ENCODE measurements at places on chromosomes 6 and 20. TPM values are rescaled to one million over a fixed set of nuclear protein-coding genes. Genes with fewer than 3 reads are reported as not detected.
A peak's percentile ranks its signal among the peaks of the same experiment; 100 is the strongest.

DNA sequence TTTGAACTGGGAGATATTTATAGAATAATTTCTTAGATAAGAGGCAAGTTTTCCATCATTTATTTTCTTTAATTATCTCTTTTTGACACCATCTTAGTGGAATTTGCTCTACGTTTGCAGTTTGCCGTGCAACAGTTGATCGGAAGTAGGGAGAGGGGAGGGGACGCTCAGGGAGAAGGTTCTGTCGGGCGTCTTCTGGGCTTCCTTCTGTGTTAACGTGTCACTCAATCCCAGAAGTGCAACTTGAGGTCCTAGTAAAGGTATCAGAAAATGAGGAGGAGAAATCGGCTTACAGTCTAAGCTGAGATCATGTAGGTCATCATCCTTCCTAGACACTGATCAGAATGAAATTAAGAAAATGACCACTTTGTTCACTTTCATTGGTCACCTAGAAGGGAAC, 149.0 kb upstream of the SNX9 start:
- DNase-seq = no peak

GRCh38 chr6:151763303-151763702, 44.2 kb upstream of the ESR1 start:
- peak; percentile 19 for DNase-seq

GRCh38 chr6:66173587-66173986, 466.6 kb upstream of the EYS start:
- DNase-seq = no peak

GRCh38 chr6:47059216-47059885, 17.2 kb upstream of the ADGRF1 start:
- DNase-seq = no peak

DNA sequence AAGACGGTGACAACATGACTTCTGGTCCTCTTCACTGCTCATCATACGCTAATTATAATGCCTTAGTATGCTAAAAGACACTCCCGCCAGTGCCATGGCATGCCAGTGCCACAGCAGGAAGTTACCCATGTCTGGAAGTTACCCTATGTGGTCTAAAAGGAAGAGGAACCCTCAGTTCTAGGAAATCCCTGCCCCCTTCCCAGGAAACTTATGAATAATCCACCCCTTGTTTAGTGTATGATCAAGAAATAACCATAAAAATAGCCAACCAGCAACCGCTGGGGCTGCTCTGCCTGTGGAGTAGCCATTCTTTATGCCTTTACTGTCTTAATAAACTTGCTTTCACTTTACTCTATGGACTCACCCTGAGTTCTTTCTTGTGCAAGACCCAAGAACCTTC, 15.8 kb upstream of the SERPINB9 start:
- DNase-seq = no peak

DNA sequence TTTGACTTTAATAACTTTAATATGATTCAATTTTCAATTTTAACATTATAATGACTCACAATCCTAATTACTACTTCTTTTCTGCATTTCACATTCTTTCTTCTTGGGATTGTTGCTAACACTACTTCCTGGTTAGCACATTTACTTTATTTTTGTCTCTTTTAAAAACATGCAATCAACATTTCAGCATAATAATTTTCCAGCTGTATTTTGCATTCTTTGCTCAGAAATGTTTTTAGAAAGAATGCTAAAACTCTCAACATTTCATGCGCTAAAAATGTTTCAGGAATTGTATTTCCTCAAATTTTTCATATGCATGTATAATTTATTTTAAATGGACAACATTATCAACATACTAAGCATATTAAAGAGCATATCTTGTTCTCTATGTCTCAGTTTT, 1302.1 kb upstream of the GJE1 start:
- DNase-seq = no peak

GRCh38 chr20:15927893-15928650, 645.2 kb downstream of the KIF16B start:
- no peak for DNase-seq

The KCNS1 gene
- 7.7 TPM for total RNA-seq

GRCh38 chr20:63706852-63707557, 771 bp downstream of the ARFRP1 start:
- DNase-seq = peak; percentile 71

- DNase-seq = no peak
Observed at GRCh38 chr20:62927128-62927705, 912 bp upstream of the DIDO1 start.

The SPAG4 gene
- 21.6 TPM for total RNA-seq

DNA sequence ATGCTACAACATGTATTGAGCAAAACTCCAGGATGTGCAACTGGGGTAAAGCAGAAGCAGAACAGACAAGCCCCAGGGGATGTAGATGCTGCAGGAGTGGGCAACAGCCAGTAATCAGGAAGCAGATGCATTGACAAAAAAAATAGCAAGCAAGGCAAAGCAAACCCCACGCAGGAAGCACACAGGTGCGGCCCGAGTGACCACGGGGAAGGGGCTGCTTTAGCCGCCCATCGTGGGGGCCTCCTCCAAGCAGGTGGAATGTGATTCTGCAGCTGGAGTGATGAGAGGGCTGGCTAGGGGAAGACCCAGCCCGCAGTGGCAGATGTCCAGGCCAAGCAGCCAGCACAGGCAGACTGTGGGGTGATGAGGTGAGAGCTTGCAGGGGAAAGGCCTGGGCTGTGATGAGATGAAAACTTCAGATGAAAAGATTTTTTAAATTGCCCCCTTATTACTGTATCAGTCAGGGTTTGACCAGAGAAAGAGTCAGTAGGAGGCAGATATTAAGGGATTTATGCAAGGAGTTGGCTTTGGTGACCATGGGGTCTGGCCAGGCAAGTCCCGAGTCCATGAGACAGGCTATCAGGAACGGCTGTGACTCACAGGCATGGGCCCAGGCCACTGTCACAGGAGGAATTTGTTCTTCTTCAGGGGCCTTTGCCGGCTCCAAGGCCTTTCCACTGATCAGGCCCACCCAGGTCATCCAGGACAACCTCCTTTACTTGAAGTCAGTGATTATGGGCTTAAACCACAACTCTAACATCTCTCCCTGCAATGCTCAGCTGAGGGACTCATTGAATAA, 207.6 kb downstream of the ANKRD60 start:
- no peak for DNase-seq

DNA sequence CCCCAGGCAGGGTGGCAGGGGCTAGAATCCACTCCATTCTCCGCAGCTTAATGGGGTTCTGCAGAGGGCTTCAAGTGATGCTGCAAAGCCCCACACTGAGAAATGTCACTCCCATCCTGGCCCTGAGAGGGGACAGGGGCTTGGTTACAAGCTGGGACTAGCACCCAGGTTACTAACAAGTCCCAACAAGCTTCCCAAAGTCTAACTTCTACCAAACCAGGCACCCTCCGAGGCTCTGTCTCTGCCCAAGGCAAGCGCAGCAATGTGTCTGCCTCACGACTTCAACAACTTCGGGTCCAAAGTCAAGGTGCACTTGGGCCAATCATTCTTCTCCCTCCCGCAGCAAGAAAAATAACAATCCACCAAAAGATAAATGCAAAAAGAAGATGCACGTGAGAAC, 45.6 kb downstream of the NFATC2 start:
- no peak for DNase-seq

The BFSP1 gene
- 11.3 TPM for total RNA-seq

The MOXD1 gene
- 7.4 TPM for total RNA-seq

GRCh38 chr6:19142275-19142674, 694.9 kb upstream of the ID4 start:
- no peak for DNase-seq

- no peak for DNase-seq
Observed at GRCh38 chr6:168029459-168030217, 32.2 kb downstream of the KIF25 start.

DNA sequence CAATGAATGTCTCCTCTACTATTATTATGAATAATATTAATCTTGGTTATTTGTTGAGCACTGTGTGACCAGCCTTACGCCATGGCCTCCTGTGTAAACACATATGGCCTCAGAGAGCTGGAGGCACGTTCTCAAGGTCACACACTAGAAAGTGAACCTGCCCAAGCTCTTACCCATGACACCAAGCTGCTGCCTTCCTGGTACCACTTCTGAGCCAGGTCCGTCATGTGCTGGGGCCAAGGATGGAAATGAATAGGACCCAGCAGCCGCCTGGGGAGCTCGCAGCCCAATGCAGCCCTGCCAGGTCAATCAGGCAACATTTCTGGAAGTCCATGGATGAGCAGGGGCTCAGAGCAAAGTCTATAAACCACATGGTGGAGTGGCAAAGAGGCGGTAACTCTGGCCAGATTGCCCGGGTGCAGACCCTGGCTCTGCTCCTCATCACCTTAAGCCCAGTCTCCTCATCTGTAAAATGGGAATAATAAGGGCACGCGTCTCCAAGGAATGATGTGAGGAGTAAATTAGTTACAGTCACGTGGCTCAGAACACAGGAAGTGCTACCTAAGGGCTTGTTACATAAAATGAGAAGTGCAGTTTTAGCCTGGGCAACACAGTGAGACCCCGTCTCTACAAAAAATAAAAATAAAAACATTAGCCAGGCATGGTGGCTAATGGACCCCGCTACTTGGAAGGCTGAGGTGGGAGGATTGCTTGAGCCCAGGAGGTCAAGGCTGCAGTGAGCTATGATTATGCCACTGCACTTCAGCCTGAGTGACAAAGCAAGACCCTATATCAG, 61.5 kb downstream of the JPH2 start:
- no peak for DNase-seq

DNA sequence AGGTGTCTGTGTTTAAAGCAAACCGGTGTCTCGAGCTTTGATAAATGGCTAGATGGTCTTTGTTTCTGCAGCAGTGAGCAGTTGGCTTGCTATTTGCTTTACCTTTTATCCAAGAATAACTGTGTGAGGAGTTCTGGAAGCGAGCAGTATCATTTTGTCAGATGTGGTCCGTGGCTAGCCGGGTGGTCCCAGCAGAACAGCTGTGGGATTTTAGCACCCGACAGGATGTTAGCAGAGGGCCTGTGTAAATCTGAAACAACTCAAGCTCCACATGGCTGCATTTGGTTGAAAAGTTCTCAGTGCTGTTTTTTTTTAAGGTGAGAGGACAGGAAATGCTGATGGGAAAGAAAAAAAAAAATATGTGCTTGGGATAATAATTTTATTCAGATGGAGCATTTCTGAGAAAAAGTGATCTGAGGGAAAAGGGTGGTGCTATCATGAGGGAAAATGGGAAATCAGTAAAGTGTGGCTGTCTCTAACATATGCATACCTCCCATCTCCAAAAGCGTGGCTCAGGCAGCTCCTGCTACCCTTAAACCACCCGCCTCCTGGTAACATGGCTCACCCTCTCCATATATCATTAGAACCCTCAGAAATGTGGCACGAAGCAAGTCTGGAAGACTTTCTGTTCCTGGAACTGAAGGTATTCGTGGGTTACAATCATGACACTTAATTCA, 215.4 kb downstream of the TSHZ2 start:
- no peak for DNase-seq

GRCh38 chr6:132087391-132087790, 136.2 kb upstream of the CCN2 start:
- DNase-seq = no peak

- DNase-seq = peak; percentile 45
Observed at GRCh38 chr20:8853805-8854338, 215.0 kb upstream of the PLCB4 start.

DNA sequence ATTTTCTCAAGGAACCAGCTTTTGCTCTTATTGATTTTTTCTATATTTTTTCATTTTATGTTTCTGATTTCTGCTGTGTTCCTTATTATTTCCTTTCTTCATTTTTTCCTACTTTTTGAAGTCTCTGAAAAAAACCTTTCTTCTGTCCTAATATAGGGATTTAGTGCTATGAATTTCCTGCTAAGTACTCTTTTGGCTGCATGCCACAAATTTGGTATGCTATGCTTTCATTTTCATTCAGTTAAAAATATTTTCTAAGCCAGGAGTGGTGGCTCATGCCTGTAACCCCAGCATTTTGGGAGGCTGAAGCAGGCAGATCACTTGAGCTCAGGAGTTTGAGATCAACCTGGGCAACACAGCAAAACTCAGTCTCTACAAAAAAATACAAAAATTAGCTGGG, 30.6 kb downstream of the SIRPD start:
- DNase-seq = no peak

DNA sequence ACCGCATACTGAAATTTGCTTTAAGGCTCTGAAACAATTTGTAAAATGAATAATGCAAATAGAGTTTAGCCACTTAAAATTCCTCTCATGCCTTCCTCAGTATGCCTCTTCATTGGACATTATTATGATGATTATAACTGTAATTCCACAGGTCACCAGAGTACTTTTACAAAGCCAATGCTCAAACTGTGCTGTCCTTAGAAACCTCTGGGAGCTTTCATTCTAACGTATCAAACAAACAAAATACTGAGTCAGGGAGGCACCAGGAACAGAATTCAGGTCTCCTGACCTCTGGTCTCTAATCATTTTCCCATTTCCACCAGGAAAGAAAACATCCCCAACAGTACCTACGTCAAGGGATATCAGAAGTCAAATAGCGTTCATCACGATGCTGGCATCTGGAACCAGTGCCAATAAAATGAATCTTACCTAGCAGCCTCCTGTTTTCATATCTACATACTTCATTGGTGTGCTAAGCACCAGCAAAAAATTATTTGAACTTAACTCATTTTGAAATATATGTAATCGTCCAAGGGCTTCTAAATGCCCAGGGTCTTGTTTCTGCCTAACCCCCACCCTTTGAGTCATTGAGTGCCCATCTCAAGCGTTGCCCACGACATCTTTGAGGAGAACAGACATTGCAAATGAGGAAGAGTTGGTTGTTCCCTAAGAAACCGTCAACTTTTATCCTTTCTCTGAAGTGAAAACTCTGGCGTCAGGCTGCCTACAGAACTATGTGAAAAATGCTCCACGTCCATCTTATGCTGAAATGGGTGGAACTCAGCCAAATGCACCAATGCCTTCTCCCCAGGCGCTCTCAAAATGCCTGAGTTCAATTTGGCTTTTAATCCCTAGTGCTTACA, 37.9 kb downstream of the NEDD9 start:
- DNase-seq = no peak

The LRRC1 gene
- 34.1 TPM for total RNA-seq

DNA sequence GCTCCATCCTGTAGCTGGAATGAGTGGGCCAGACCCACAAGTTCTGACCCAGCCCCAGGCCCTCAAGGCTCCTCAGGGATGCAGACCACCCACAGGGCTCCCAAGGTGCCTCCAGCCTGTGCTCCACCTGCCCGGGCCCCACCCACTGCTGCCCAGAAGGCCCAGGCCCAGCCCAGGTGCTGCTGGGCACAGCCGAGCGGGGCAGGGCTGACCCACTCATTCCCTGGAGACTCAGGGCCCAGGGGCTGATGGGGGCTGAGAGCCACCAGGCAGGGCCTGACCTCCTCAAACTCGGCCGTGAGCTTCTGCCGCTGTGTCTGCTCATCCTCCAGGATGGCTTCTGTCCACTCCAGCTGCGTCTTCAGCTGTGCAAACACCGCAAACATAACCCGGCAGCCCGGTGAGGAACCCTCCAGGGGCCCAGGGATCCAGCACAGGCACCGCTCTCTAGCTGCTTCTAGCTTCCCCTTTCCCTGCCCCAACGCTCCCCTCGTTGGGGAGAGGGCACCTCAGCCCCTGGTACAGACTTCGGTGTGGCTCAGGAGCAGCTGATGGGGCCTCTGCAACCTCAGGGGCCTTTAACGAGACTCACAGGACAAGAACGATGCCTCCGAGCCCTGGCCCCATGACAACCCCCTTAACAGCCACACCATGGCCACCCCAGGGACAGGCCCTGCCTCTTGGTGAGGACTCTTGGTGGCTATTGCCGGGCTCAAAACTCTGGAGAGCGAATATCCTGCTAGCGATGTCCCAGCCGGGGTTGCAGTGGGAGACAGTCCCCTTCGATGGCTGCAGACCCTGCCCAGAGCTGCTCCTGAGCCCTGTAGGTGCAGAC, 46.0 kb downstream of the DSTN start:
- peak; percentile 11 for DNase-seq

The RAB32 gene
- 39.1 TPM for total RNA-seq
